ENCODE measurements at places on chromosomes 12 and 14. TPM values are rescaled to one million over a fixed set of nuclear protein-coding genes. Genes with fewer than 3 reads are reported as not detected.
A peak's percentile ranks its signal among the peaks of the same experiment; 100 is the strongest.

Gene WIF1
- 0.13 TPM for total RNA-seq

Gene REP15
- 3.6 TPM for total RNA-seq

Gene HCFC2
- 14.4 TPM for total RNA-seq

Gene TAS2R14
- 1.3 TPM for total RNA-seq

Gene IGFBP6
- 42.3 TPM for total RNA-seq

Gene CCDC196
- not detected for total RNA-seq

Gene KRT86
- total RNA-seq, result not detected

Gene CLEC2D
- total RNA-seq, result 4.7 TPM

GRCh38 chr12:93173178-93173957 lies 204.4 kb upstream of the NUDT4 start:
- DNase-seq, result no peak

GRCh38 chr12:5178571-5178970 lies 134.9 kb downstream of the KCNA5 start:
- no peak for DNase-seq

- DNase-seq, result no peak
Observed at GRCh38 chr12:117293510-117293909, 67.9 kb downstream of the NOS1 start.

GRCh38 chr12:112979041-112979680 lies 842 bp downstream of the OAS2 start:
- DNase-seq, result no peak

- DNase-seq, result no peak
Observed at GRCh38 chr12:108000111-108000510, 129.0 kb upstream of the WSCD2 start.

DNA sequence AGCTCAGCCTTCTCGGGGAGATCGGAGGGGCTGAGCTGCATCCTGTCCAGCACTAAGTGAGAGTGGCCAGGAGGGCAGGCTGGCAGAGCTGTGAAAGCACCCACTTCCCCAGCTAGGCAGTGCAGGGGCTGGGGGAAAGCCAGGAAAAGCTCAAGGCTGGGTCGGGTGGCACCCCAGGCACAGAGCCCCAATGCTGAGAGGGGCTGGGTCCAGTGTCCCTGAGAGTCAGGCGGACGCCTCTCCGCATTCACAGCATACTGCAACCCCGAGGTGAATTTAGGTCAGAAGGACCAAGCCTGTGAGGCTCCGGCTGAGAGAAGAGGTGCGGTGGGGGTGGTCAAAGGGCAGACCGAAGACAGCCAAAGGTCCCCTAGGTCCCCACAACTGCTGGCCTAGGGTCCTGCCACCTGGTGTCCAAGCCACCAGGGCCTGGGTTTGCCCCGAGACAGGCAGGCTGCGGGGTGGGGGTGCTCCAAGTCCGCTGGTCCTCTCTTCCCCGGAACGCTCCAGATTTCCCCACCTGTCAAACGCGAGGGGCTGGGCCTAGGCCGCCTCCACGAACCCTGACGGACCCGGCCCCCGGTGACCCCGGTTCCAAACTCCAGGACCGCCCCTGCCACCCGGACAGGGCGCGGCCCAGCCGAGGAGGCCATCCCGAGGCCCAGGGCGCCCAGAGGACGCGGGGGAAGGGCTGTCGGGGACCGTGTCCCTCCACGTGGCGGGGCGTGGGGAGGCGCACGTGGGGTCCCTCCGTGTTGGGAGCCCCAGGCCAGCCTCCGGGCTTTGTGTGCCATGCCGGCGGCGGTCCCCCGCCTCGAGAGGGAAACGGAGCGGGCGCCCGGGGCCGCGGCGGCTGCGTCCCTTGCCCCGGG lies 527 bp downstream of the CAMKK2 start:
- DNase-seq, result peak; percentile 77

DNA sequence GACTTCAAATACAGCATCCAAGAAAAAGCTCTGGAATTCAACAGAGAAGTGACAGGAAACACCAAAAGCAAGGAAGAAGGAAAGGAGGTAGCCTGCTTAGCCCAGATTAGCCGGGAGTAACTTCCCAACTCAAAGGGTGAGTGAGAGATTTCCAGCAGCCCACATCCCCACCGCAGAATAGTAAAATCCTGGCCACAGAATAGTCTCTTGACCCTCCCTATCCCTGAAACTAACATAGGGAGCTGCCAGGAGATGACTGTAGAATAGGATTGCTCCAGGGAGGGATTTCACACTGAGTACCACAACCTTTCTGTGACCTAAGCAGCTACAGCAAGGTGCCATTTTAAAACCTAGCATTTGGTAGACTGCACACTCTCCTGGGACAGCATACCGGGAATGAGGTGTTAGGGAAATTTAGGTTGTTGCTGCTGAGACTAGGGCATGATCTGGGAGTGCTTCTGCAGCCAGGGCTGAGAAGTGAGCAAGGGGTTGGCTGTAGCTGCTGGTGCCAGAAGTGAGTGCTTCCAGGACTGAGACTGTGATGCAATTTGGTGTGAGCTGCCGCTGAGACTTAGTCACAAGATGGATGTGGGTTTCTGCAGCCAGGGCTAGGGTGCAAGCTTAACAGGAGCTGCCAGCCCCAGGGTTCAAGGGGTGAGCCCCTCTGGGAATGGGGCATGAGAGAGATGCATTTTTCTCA lies 66.0 kb downstream of the TMTC3 start:
- DNase-seq, result no peak

GRCh38 chr14:30974628-30975027 lies 50.8 kb upstream of the AP4S1 start:
- DNase-seq, result no peak

DNA sequence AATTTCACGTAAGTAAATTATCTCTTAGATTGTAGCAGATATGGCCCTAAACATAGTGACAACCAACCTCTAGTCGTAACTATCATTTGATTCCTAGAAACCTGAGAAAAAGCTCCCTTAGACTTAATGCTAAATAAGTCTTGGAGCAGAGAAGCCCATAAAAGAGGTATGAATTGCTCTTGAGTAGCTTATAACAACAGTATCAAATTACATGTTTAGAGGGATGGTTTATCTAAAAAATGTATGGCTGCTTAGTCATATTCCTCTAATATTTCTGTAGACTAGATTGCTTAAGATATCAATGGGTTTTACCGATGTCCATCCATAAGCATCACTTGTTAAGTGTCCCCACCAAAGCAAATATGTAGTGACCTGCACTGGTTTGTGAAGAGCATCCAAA lies 259.7 kb downstream of the NELL2 start:
- no peak for DNase-seq

- DNase-seq, result no peak
Observed at GRCh38 chr14:88975926-88976325, 151.5 kb downstream of the TTC8 start.

DNA sequence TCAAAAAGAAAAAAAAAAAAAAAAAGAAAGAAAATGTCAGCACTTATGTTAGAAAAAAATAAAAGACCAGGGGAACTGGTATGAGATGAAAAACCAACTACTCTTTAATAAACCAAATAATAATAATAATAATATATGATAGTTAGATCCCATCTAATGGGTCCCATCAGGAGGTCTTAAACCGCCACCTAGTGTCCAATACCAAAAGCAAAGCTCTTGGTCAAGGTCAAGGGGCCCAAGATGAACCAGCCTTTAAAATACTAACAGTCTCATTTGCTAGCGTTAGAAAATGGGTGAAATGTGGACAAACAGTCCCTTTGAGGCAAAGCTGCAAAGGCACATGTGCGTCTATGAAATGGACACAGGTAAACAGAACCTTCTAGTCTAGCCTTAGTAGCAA lies 12.3 kb downstream of the BRAP start:
- DNase-seq, result no peak

DNA sequence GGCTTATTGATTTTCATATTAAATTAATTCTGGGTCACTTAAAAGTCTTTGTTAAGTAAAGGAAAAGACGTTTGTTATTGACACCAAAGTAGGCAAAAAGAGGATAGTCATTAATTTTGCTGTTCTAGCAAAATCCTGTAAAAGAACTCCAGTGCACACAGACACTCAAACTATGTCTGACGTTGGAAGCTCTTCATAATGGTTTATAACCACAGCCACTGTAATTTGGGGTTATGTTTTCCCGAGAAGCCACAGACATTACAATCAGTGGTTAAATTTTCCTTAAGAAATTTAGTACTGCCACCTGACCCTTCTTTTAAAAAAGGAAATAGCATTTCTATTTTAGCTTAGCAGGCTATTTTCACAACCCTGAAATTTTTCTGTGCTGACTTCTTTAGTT lies 267.5 kb downstream of the CCDC91 start:
- no peak for DNase-seq

DNA sequence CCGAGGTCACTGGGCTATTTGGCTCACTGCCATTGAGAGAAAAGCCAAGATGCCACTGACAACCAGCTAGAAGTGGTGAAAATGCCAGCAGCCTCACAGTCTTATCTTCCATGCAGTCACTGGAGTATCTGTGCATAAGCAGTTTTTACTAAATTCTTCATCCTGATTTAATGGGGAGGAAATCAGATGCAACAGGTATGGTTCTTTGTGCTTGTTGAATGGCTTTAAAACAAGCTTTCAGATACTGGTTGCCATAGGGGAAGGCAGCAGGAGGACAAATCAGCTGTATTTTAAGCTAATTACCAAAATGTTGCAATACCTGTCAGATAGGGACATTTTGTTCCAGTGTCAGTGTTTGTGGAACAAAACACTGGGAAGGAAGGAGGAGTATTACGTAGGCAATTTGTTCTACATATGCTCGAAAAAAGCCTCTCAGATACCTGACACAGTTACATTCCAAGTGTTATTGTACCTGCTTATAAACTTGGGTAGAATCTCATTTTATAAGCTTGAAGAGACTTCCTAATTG lies 54.1 kb upstream of the ARHGAP5 start:
- DNase-seq, result no peak

GRCh38 chr14:99327458-99328250 lies 55.7 kb upstream of the BCL11B start:
- DNase-seq, result no peak

DNA sequence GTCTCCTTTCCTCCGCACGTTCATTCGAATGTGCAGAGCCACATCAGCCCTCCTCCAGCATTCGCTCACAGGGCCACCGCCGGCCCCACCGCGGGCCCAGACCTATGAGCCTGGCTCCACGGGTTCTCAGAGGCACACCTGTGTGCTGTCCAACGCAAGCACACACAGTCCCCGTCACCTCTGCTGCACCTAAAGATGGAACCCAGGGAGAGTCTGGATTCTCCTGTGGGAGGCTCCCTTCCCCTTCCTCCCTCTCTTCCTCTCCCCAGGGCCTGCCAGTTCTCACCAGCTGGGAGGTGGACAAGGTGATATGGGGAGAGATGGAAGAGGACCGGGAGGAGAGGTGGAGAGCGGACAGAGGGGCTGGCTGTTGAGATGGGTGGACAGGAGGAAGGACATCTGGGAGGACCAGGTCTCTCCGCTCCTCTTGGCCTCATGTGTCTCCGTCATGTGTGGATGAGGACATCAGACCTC lies 4.9 kb upstream of the AQP6 start:
- DNase-seq, result peak; percentile 66

GRCh38 chr12:59119676-59120075 lies 199.4 kb upstream of the LRIG3 start:
- no peak for DNase-seq

DNA sequence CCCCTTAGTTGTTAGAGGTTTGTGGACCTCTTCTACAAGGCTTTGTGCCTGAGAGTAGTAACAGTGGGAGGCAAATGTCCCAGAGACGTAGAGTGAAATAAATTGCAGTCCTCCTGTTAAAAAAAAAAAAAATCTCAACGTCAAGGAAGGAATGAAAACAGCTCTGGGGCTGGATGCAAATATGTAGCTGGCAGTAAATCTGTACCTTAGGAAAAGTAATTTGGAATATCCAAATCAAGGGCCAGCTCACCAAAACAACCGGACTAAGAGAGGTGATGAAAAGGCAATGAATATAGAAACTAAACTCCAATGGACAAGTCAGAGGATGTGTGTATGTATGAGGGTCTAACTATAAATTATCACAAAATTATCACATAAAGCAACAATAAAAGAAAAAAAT lies 27.0 kb downstream of the SINHCAF start:
- DNase-seq, result no peak

- no peak for DNase-seq
Observed at GRCh38 chr14:54453252-54453651, 12.1 kb upstream of the CNIH1 start.

DNA sequence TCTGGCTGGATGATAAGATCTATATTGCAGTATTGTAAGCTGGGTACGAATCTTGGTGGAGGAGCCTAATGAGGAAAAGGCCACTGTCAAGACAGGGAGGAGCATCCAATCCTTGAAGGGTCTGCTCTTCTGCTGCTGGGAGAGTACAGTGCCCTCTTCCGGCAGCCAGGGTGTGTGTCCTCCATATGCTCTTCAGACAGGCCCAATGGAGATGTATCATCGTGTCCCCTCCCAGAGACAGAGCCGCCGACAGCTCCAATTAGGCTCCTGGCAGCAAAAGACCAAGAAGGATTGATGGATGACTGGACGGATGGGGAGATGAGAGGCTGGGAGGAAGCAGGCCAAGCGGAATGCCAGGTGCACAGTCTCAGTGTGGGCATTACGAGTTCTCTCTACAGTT lies 51.6 kb upstream of the PIWIL1 start:
- DNase-seq, result no peak

- no peak for DNase-seq
Observed at GRCh38 chr14:104147346-104148125, 9.1 kb downstream of the KIF26A start.
